ENCODE measurements at places on chromosomes 6 and 20.

- DNase-seq, result no peak
Observed at GRCh38 chr6:164057876-164058275, 643.4 kb downstream of the QKI start.

DNA sequence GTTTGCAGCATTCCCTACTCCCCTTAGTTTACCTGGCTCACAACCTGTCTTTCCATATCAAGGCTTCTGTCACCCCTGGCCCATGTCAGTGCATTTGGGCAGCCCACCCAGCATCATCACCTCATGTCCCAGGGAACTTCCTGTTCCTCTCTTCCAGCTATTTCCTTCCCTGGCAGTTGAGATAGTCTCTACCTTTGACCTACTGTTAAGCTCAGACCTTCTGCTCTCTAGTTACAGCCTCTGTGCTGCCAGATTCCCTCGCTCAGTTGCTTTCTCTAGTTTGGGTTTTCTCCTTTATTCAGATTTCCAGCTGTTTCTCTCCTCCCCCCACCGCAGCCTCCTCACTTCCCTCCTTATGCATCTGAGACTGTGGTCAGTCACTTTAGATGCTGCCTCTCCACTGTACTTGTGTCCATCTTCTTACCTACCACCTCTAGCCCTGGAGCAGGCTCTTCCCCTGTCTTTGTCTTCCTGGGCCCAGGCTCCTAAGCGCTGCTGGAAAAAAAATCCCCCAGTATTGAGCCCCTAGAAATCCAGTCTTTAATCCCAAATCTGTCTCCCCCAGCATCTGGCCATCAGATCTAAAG lies 16.3 kb downstream of the PTPN1 start:
- DNase-seq, result no peak

GRCh38 chr6:4814212-4814611 lies 38.0 kb downstream of the CDYL start:
- no peak for DNase-seq

- no peak for DNase-seq
Observed at GRCh38 chr6:40398810-40399477, 188.2 kb downstream of the LRFN2 start.

- DNase-seq, result no peak
Observed at GRCh38 chr6:26122005-26122388, 34.8 kb downstream of the HFE start.

GRCh38 chr6:28910901-28911690 lies 12.7 kb downstream of the TRIM27 start:
- DNase-seq, result no peak

Measured in NCI-H2029 (cell line).